ENCODE measurements at places on chromosomes 6 and 20.

DNA sequence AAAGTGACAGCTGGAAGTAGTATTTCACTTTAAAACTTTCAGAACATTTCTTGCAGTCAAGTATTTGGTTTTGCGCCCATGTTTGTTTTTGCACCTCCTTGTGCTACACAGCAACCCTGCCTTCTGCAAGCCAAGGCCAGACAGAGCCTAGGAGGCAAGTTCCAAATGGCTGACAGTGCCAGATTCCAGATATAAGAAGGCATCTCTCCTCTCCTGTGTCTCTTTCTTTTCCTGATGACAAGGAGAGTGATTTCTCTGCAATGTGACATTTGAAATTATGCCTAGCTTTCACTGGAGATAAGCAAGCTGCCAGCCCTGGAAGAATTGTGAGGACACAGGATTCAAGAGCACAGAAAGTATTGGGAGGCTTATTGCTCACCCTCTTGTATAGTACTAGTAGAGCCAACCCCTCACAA, 149.1 kb upstream of the TENT5A start:
- DNase-seq = no peak

DNA sequence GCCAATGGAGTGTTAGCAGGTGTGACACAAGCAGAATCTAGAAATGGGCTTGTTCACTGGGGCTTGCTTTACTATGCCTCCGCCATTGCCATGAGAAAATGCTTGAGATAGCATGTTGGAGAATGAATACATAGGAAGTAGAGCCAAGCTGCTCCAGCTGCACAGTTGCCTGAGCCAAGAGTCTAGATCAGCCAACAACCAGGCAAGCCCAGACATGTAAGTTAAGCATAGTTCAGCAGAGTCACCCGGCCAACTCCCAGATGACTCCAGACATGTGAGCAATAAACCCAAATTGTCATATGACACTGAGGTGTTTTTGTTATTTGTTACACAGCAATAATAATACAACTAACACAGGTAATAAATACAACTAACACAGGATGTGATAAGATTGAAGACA, 167.9 kb downstream of the HAO1 start:
- DNase-seq = no peak

DNA sequence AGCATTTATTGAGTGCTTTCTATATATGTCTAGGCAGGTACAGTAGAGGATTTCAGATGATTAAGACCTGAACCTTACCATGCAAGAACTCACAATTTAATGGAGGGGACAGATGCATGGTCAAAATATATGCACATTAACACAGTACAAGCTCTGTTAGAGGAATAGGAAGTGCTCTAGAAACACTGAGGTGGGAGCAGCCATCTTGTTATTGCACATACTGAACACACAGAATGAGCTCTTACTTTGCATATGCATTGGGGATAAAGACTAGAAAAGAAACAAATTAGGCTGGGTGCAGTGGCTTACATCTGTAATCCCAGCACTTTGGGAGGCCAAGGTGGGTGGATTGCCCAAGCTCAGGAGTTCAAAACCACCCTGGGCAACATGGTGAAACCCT, 438.3 kb downstream of the UTRN start:
- no peak for DNase-seq

DNA sequence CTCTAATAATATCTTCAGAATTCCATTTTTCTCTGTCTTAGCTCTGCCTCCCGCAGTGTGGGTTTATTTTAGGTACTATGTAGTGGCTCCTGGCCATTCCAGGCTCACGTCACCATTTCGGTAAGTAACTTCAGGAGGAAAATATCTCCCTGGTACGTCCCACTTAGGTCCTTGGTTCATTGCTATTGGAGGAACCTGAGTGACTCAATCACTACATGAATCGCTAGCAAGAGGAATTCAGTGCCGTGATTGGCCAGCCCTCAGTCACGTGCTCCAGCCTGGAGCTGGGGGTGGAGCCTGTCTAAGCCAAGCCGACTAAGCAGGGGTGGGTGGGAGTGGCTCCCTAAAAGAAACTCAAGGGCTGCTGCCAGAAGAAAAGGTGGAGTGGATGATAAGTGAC, 67.3 kb upstream of the E2F3 start:
- no peak for DNase-seq

GRCh38 chr6:126447367-126447766, 107.5 kb downstream of the CENPW start:
- DNase-seq = no peak

- DNase-seq = no peak
Measured at GRCh38 chr6:170080828-170081371, 210.0 kb downstream of the DLL1 start.

GRCh38 chr6:166109608-166110007, 58.0 kb downstream of the TBXT start:
- no peak for DNase-seq

GRCh38 chr20:50604451-50604850, 86.9 kb downstream of the RIPOR3 start:
- DNase-seq = no peak

DNA sequence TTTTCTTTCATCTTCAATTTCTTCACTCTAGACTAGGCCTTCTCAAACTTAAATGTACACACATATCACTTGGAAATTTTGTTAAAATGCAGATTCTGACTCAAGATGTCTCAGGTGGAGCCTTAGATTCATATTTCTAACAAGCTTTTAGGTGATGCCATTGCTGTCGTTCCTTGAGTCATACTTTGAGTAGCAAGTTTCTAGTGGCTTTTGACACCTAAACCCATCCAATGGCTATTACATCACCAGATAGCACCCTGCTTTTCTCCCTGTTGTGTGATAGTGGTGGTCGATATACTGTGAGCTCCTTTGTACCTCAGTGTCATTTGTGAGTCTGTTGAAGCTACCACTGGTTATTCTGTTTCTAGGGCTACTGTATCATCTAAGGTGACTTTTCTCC, 34.8 kb upstream of the BAG2 start:
- no peak for DNase-seq

DNA sequence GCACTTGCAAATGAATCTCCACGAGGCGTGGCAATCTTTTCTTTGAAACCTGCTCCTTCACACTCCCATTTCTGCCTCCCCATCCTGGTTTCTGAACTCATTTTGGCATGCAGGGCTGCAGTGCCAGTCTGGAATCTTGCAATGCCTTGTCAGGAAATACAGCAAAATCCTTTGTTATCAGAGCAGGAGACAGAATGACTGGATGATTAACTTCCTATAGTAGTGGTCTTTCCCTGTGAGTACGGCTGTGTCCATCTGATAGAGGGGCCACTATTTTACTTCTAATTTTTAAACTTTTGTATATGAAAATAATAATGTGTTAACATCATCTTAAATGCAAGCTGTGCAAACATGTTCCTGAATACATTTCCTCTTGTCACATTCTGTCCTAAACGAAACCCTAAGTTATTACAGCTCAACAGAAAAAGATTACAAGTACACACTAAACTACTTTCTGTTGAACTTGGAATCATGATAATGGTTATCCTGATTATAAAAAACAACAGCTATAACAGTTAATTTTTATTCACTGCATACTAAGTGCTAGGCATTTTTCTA, 140.2 kb downstream of the KIF13A start:
- no peak for DNase-seq

GRCh38 chr6:111770263-111771093, 102.8 kb downstream of the FYN start:
- DNase-seq = no peak

Data from activated CD4-positive, CD25-positive, alpha-beta regulatory T cell (primary cell).